Small intestine (tissue), 16 donors: ENCODE measurements at places on chromosomes 13 and 19. TPM values are rescaled to one million over a fixed set of nuclear protein-coding genes. Genes with fewer than 3 reads are reported as not detected.

The PSG11 gene
- not detected for polyA plus RNA-seq

The NPAS1 gene
- not detected for polyA plus RNA-seq

The FRY gene
- polyA plus RNA-seq: 13.6 TPM

The C13orf42 gene
- polyA plus RNA-seq: not detected

The PRTN3 gene
- not detected for polyA plus RNA-seq

The HSPB6 gene
- polyA plus RNA-seq: 17.9 TPM

The LIG4 gene
- 4.3 TPM for polyA plus RNA-seq

The GARIN5A gene
- polyA plus RNA-seq: 0.89 TPM

The CEACAM16 gene
- not detected for polyA plus RNA-seq

The PRR20D gene
- not detected for polyA plus RNA-seq

The PCP2 gene
- 2.9 TPM for polyA plus RNA-seq

The HSD11B1L gene
- 4.6 TPM for polyA plus RNA-seq

The IGLON5 gene
- polyA plus RNA-seq: not detected

The LILRB3 gene
- 2.2 TPM for polyA plus RNA-seq

The CLEC17A gene
- polyA plus RNA-seq: 0.24 TPM
